Smooth muscle cell of the pulmonary artery (primary cell): ENCODE measurements at places on chromosomes 7 and 10. TPM values are rescaled to one million over a fixed set of nuclear protein-coding genes. Genes with fewer than 3 reads are reported as not detected.

CABCOCO1 gene
- 0.26 and 0.36 TPM in 2 replicates for total RNA-seq

VKORC1L1 gene
- 23.9 and 27.6 TPM in 2 replicates for total RNA-seq

LIPJ gene
- total RNA-seq = not detected in 2 replicates

PLXDC2 gene
- total RNA-seq = 12.7 and 22.9 TPM in 2 replicates

COL17A1 gene
- 0.20 and 1.1 TPM in 2 replicates for total RNA-seq

COBL gene
- not detected in 2 replicates for total RNA-seq
